ENCODE measurements at places on chromosomes 2 and 18. TPM values are rescaled to one million over a fixed set of nuclear protein-coding genes. Genes with fewer than 3 reads are reported as not detected.

- DNase-seq, result no peak
Observed at GRCh38 chr2:157874997-157875640, 1.0 kb downstream of the ACVR1 start.

The MYCN gene
- 70.5 TPM for total RNA-seq

GRCh38 chr2:62074233-62074632 lies 121.7 kb upstream of the B3GNT2 start:
- no peak for DNase-seq

DNA sequence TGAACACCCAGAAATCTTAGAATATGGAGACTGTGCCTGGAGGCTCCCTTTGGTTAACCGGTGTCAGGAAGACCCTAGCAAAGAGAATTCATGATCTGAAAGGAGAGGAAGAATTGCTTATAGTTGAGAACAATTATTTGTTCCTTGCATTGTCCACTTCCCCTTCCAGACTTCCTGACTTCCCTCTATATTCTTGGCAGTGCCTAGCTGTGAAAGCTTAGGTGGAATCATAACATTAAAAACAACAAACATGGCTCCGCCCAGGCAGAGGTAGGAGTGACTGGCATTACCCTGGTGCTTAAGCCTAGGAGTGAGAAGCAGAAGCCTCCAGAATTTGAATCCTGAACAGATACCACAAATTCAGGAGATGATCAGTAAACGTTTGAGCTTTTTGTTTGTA lies 1.9 kb downstream of the TTL start:
- no peak for DNase-seq

DNA sequence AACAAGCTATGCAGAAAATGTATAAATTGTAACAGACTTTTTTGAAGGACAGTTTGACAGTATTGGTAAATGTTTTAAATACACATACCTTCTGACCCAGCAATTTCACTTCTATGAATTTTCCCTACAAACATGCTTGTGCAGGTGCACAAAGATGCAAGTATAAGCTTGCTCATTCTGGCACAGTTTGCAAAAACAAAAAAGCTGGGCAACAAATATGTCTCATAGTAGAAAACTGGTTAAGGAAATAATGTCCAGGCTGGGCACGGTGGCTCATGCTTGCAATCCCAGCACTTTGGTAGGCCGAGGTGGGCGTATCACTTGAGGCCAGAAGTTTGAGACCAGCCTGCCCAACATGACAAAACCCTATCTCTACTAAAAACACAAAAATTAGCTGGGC lies 96.9 kb upstream of the NEDD4L start:
- no peak for DNase-seq

DNA sequence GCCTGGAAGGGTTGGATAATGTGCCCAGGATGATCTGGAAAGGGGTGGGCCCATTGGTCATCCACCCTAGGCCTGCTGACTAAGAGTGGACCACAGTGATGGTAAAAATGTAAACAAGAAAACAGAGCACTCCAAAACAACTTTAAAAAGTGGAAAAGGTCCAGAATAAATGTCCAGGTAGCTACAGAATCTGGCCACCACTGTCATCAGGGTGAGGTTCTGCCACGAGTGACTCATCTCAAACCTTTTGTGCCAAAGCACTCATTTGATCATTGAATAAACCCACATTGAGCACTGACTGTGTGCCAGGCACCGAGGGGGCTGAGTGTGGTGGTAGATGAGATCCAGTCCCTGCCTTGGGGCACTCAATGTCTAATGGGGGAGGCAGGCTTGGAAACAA lies 64.9 kb downstream of the EMX1 start:
- DNase-seq, result no peak

The SERPINB11 gene
- total RNA-seq, result not detected
